Ascending aorta (tissue), 2 donors: ENCODE measurements at places on chromosomes 3 and 15.

DNA sequence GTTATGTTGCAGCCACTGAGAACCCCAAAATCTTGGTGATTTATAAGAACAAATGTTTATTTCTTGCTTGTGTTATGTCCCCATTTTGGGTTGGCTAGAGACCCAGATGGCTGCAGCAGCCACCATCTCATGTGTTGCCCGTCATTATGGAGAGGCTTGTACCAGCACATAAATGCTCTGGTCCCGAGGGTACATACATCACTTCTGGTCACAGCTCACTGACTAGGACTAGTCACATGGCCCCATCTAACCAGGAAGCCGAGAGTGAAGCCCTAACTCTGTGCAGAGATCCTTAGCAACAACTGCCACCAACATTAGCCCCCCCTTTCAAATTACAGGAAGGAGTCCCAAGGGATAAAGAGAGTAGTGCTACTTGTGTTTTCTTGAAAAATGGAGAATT lies 25.5 kb upstream of the HACD2 start:
- no peak overlapping the region for H3K4me3 ChIP-seq
- DNase-seq: no peak
- no peak overlapping the region for H3K27ac ChIP-seq
- peaks cover 21% of the 10 kb centered on the region for H3K36me3 ChIP-seq
- peaks cover 24% of the 10 kb centered on the region for H3K4me1 ChIP-seq
- H3K27me3 ChIP-seq: no peaks in the 10 kb centered on the region

DNA sequence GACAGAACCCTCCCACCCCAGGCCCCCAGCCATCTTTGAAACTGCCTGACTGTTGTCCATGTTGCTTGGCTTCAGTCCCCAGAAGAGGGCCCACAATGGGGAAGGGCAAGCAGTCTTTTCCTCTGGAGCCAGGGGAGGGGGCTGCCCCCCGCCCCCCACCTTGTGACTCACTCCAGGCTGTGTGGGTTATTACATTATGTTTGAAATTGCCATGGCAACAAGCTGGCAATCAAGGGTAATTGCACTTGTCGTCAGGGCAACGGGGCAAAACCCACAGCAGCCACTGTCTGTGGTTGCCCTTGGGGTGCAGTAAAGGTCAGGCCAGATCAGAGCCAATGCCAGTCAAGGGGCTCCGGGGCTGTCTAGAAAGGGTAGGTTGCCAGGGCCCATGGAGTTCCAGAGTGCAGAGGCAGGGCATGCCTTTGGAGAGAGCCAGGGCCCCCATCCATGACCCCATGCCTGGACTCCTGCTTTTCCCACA lies 3.1 kb upstream of the CAMKV start:
- H3K27me3 ChIP-seq: peaks cover 10% of the 10 kb centered on the region
- H3K4me3 ChIP-seq: no peak overlapping the region
- no peak overlapping the region for H3K27ac ChIP-seq
- H3K4me1 ChIP-seq: peaks cover 10% of the 10 kb centered on the region
- H3K36me3 ChIP-seq: no peaks in the 10 kb centered on the region

- no peaks in the 10 kb centered on the region for H3K36me3 ChIP-seq
- H3K27me3 ChIP-seq: no peaks in the 10 kb centered on the region
- H3K4me1 ChIP-seq: no peaks in the 10 kb centered on the region
- H3K27ac ChIP-seq: no peak overlapping the region
- H3K4me3 ChIP-seq: no peak overlapping the region
Measured at GRCh38 chr3:175057401-175057800, 198.3 kb downstream of the NAALADL2 start.

GRCh38 chr15:64697911-64698369 lies 77.4 kb downstream of the RBPMS2 start:
- H3K36me3 ChIP-seq: peaks cover 6% of the 10 kb centered on the region
- no peak overlapping the region for H3K4me3 ChIP-seq
- no peak for DNase-seq
- H3K27ac ChIP-seq: peak overlapping the region; percentile 84

DNA sequence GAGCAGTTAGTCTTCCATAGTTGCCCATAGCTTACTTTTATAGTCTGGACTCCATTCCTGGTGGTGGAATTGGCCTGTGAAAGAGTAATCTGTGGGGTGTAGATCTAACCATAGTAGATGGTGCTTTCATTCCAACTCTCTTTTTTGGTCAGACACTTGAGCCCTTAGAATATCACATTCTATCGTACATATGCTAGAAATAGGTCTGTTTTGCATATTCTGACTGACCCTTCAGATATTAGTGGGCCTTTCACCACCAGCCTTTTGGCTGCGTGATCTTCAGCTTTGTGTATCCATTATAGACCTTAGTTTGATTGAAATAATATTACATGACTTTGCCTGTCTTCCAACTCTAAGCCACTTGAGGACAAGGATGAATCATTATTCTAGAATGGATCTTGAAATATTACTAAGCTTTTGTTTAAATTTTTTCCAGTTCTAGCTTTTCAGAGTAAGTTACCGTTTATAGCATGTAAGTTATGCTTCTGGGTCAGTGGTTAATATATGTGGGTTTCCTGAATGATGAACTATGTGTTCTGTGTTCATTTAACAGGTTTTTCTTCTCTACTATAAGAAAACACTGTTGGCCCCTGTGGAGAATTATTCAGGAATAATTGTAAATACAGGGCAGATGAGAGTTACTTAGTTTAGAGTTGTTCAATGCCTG lies 8.7 kb downstream of the RAB7A start:
- DNase-seq: no peak
- H3K4me3 ChIP-seq: no peak overlapping the region
- H3K4me1 ChIP-seq: peaks cover 3% of the 10 kb centered on the region
- no peaks in the 10 kb centered on the region for H3K27me3 ChIP-seq

- H3K36me3 ChIP-seq: no peaks in the 10 kb centered on the region
- H3K4me1 ChIP-seq: no peaks in the 10 kb centered on the region
- DNase-seq: no peak
Measured at GRCh38 chr3:152289708-152290107, 21.0 kb downstream of the MBNL1 start.

GRCh38 chr15:82979726-82980125 lies 6.3 kb upstream of the RAMAC start:
- no peaks in the 10 kb centered on the region for H3K36me3 ChIP-seq
- no peaks in the 10 kb centered on the region for H3K27me3 ChIP-seq
- no peak for DNase-seq
- H3K27ac ChIP-seq: no peak overlapping the region
- no peaks in the 10 kb centered on the region for H3K4me1 ChIP-seq

- H3K4me1 ChIP-seq: no peaks in the 10 kb centered on the region
- H3K27me3 ChIP-seq: no peaks in the 10 kb centered on the region
- no peak overlapping the region for H3K27ac ChIP-seq
- no peak overlapping the region for H3K4me3 ChIP-seq
- H3K36me3 ChIP-seq: no peaks in the 10 kb centered on the region
- DNase-seq: no peak
Measured at GRCh38 chr3:54932606-54933005, 4.7 kb upstream of the LRTM1 start.

GRCh38 chr3:78348664-78349063 lies 1308.8 kb downstream of the ROBO2 start:
- H3K4me3 ChIP-seq: no peak overlapping the region
- H3K27ac ChIP-seq: no peak overlapping the region
- DNase-seq: no peak
- H3K4me1 ChIP-seq: no peaks in the 10 kb centered on the region
- no peaks in the 10 kb centered on the region for H3K36me3 ChIP-seq

- no peaks in the 10 kb centered on the region for H3K27me3 ChIP-seq
- DNase-seq: no peak
- no peaks in the 10 kb centered on the region for H3K36me3 ChIP-seq
- H3K4me3 ChIP-seq: no peak overlapping the region
- H3K27ac ChIP-seq: no peak overlapping the region
Measured at GRCh38 chr3:115396801-115397200, 226.5 kb upstream of the GAP43 start.

- H3K4me1 ChIP-seq: no peaks in the 10 kb centered on the region
- H3K36me3 ChIP-seq: no peaks in the 10 kb centered on the region
- no peak overlapping the region for H3K4me3 ChIP-seq
- no peak for DNase-seq
- no peak overlapping the region for H3K27ac ChIP-seq
- H3K27me3 ChIP-seq: no peaks in the 10 kb centered on the region
Measured at GRCh38 chr15:95447486-95447885, 883.0 kb upstream of the NR2F2 start.

DNA sequence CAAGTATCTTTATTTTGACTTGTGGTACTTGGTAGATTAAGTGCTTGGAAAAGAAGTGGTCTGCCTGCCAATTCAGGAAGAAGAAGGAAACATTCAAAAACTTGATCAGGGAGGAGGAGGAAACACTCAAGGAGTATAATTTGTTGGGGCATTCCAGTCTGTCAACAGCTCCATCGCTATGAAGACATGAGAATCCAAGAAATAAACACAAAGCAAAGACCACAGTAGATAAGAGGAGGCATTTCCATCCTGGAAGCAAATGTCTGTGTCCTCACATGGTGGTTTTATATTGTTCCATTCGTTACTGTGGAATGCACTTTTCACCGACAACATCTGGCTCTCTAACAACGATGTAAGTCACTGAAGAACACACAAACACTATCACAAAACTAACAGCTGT lies 176.1 kb upstream of the FRMD4B start:
- H3K27me3 ChIP-seq: no peaks in the 10 kb centered on the region
- H3K27ac ChIP-seq: no peak overlapping the region
- no peak overlapping the region for H3K4me3 ChIP-seq
- DNase-seq: no peak

GRCh38 chr3:25472153-25472552 lies 44.1 kb downstream of the RARB start:
- H3K27me3 ChIP-seq: no peaks in the 10 kb centered on the region
- H3K4me3 ChIP-seq: no peak overlapping the region
- no peaks in the 10 kb centered on the region for H3K36me3 ChIP-seq
- DNase-seq: no peak

- peaks cover 8% of the 10 kb centered on the region for H3K27me3 ChIP-seq
- H3K4me3 ChIP-seq: no peak overlapping the region
Measured at GRCh38 chr3:147368561-147369221, 37.7 kb downstream of the ZIC4 start.

- peak; percentile 82 for DNase-seq
- peaks cover 12% of the 10 kb centered on the region for H3K4me1 ChIP-seq
- no peaks in the 10 kb centered on the region for H3K36me3 ChIP-seq
- H3K4me3 ChIP-seq: peak overlapping the region; percentile 7
Measured at GRCh38 chr15:75666823-75667501, 19.2 kb downstream of the SNX33 start.
